ENCODE measurements at places on chromosomes 4 and X. TPM values are rescaled to one million over a fixed set of nuclear protein-coding genes. Genes with fewer than 3 reads are reported as not detected.

Gene PPM1K
- 20.5 TPM for total RNA-seq

Gene AADAT
- 5.9 TPM for total RNA-seq

Gene EDNRA
- 11.1 TPM for total RNA-seq

- no peak for DNase-seq
- H3K27me3 ChIP-seq, result peaks cover 12% of the 10 kb centered on the region
- H3K27ac ChIP-seq, result peak within 1 kb of the TSS; percentile 65
- H3K4me3 ChIP-seq, result peak within 1 kb of the TSS; percentile 80
Measured at GRCh38 chrX:17860811-17861488, at the start of gene RAI2. Gene RAI2 (minus strand): TSS chrX:17861298. CDS start chrX:17802010, 59,288 bp downstream.

DNA sequence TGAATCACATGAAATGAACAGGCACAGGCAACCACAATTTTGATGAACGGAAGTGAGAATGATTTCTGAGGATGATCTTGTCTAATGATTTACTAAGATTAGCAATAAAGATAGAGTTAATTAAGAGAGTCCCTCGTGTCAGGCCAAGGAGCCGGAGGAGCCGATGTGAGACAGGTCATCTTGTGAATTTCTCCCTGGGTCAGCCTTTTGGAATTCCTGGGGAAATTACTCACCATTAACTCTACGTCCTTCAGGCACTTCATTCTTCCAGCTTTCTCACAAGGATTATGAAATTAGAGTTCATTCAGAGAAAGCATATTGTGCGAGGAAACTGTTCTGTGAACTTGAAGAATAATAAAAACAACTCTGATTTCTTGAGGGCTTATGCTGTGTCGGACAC, 86.7 kb downstream of the PSAPL1 start:
- no peak for DNase-seq
- no peak overlapping the region for H3K27ac ChIP-seq
- H3K4me3 ChIP-seq, result no peak overlapping the region
- peaks cover 5% of the 10 kb centered on the region for H3K27me3 ChIP-seq
- no peaks in the 10 kb centered on the region for H3K36me3 ChIP-seq
- H3K4me1 ChIP-seq, result no peaks in the 10 kb centered on the region

DNA sequence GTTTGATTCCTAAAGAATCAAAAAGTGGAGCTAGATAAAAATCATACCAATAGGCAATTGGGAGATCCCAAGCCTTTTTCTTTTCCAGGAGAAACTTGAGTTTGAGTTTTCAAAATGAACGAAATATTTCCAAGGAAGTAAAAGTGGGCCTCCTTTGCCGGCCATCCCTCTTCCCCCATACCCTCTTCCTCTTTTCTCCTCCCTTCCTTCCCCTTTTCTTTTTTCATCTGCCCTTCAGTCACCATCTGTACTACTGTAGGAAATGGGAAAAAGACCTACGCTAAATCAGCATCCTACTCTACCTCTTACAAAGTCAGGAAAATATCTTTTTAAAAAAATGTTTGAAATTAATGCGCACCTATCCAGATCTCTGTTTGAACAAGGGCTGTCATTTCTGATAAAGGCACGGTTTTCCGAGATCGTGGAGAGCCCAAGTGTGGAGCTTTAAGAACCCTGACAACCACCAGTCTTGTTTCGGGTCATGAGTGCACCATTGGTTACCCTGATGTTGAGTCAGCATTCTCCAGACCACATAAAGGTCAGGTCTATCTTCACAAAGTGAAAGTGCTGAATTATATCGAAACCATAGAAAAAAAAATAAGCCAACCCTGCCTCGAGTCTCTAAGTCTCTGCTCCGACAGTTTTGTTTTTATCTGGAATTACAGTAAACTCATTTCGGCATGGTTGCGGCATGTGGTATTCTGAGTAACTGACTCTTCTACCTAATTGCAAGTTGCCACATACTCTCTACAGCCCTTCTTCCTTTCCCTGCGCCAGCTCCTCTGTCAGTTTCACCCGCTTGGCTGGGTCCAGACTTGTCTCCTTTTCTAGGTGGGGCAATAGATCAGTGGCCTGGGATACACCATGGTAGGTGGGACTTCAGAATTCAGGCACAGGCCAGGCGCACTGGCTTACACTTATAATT, 140.2 kb upstream of the KLF3 start:
- no peak overlapping the region for H3K4me3 ChIP-seq
- DNase-seq, result no peak
- H3K27ac ChIP-seq, result no peak overlapping the region
- H3K27me3 ChIP-seq, result no peaks in the 10 kb centered on the region
